ENCODE measurements at places on chromosomes 5 and 9. TPM values are rescaled to one million over a fixed set of nuclear protein-coding genes. Genes with fewer than 3 reads are reported as not detected.

DNA sequence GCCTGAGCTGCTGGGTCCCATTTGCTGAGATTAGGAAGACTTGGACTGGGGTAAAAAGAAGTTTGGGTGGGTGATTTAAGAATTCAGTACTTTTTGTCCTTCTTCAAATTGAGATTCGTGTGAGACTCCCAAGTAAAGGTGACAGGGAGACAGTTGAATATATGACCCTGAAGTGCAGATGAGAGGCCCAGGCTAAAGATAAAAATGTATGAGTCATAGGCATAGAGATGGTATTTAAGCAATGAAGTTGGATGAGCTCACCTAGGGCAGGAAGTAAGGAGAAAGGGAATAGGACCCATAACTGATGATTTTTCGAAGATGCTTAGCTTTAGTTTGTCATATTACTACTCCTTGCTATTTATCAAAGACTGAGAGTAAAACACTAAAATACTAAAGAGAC is 255.9 kb upstream of the ADRA1B start:
- no peak for DNase-seq

DNA sequence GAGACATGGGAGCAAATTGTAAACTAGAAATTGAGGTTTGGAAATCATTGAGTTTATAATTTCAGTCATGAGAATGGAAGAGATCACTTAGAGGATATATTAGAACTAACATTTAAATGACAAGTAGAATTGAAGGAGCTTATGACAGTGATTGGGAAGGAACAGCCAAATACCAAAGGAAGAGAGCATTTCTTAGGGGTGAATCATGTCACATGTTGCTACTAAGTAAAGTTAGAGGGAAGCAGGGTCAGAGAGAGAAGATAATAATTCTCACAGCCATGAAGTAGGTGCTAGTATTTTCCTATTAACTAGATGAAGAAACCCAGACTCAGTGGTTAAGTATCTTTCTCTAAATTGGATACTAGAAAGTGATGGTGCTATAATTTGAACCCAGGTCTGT is 59.3 kb downstream of the COMMD10 start:
- no peak for DNase-seq

DNA sequence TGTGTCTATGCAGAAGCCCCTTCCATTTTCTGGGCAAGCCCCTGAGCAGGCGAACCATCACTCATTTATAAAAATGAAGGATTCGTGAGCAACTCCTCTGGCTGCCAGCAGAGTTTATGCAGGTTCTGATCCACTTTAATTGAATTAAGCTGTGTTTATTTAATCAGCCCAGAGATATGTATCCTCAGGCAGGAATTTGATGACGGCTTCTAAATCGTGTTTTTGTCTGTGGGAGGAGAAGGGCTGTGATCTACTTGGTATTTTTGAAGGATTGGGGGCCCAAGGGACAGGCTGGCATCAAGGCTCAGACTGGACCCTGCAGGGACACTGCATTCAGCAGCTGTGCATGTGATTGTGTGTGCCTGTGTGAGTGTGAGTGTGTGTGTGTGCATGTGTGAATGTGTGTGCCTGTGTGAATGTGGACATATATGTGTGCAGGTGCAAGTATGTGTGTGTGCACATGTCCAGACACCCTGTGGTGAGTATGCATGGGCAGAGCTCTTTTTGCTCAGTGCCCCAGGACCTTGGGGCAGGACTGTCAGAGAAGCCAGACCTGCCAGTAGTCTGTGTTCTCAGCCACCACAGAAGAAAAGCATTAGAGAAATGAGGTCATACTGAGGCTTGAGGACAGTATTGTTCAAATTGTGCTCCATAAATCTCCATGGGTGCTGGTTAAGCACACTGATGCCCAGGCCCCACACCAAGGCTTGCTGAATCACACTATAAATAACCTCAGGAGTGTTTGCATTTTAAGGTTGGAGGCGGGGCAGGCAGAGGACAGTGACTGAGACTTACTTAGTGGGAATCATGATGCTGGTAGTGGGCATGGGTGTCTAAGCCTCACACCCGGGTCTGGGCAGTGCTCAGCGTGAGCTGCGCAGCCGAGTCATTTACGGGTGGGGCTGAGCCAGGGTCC is 164.0 kb downstream of the CARTPT start:
- DNase-seq, result no peak

DNA sequence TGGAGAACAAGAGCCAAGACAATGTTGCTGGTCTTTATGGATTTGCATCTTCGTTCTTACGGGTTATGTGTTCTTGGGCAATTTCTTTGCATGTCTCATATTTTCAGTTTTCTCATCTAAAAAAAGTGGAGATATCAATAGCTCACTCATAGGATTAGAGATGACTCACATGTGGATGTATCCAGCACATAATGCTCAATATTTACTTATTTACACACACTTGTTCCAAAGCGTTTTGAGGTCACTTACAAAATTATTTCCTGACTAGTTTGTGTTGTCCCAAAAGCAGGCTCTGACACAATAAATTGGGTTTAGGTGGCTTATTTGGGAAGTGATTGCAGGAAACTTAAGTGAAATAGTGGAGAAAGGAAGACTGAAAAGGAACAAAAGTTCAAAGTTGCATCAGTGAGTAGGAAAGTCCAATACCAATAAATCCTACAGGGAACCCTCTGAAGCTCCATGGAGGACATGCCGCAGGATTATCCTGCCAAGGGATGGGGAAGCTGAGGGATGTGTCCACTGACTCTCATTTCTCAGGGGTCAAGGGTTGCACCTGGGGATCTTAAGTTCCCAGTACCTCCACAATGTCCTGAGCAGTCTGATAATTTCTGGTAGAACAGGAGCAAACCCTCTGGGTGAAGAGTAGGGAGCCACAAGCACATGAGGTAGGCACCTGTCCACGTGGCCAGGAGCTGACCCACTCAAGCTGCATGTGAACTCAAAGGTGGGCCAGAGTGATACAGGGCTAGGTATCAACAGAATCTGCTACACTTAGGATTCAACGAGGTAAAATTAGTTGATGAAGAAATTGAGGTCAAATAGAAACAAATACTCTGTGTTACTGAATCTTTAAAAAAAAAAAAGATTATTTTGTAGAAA is 37.4 kb upstream of the SLC44A1 start:
- no peak for DNase-seq

- no peak for DNase-seq
These were observed 16.1 kb downstream of the GFI1B start for GRCh38 chr9:132994410-132995120.

GRCh38 chr9:137658781-137659180 is 40.0 kb downstream of the EHMT1 start:
- no peak for DNase-seq

DNA sequence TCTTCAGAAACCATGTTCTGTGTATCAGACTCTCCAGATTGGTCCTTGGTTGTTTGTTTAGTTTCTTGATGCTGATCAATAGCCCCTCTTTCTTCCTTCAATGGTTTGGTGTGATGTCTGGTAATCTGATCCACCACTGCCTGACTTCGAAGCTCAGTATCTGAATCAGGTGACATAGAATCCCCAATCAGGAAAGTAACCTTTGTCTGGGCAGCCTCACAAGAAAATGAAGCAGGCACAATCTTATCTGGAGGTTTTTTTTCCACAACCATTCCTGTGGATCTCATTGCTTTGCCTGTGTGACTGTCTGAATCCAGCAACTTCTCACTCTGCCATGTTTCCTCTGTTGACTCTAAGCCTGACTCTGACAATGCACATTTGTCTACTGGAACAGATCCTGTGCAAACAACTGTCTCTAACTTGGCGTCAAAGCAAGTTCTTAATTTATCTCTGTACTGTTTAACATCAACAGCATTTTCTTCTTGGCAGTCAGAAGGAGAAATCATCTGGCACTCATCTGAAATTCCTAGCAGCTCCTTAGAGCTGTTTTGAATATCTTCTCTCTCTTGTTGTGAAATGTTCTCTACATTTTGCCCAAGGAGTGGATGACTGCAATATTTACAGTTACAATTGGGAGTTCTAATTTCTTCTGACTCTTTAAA is 37.1 kb upstream of the RAPGEF6 start:
- DNase-seq, result no peak

GRCh38 chr5:35247648-35248034 is 17.4 kb upstream of the PRLR start:
- DNase-seq, result no peak

- DNase-seq, result no peak
These were observed 357.1 kb downstream of the CDH18 start for GRCh38 chr5:19630876-19631275.

- no peak for DNase-seq
These were observed 61.5 kb downstream of the UBE2QL1 start for GRCh38 chr5:6510132-6510531.

DNA sequence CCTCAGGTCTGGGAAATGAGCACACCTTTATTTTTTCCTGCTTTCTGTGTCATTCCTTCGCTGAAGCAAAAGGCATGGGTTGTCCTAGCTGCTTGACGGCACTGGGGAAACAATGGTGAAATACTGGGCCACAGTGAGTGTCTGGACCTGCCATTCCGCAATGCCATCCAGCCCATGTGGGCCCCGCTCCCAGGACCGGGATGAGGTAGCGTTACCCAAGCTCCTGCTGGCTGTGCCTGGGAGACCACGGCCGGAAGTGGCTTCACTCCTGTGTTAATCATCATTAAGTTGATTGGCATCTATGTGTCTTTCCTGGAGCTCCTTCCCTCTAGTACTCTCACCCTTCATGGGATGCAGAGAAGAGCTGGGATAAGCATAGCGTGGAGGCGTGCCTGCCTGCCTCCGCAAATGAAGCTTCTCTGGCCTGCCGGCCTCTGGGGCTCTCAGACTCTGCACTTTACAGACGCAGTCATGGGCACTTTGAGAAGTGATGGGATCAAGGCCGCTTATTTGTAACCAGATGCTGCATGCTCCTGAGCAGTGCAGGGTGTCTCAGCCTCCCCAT is 16.5 kb upstream of the SMIM32 start:
- no peak for DNase-seq

DNA sequence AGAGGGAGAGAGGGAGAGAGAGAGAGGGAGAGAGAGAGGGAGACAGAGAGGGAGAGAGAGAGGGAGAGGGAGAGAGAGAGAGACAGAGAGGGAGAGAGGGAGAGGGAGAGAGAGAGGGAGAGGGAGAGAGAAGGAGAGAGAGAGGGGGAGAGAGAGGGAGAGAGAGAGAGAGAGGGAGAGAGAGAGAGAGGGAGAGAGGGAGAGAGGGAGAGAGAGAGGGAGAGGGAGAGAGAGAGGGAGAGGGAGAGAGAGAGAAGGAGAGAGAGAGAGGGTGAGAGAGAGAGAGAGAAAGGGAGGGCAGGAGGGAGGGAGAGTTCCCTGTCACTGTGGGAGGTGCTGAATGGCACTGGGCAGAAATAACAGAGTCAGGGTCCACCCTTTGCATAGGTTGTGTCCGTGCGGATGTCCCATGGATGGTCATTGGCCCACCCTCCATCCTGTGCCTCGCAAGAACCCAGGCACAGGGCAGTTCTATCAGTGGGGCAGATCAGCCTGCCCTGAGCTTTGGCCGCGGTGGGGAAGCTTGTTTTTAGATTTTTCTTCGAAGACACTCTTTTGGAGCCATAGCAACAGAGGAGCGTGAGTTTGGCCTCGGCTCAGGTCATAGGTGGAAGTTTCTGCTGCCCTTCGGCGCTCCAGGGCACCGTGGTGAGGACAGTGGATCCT is 30.1 kb downstream of the ADAMTSL2 start:
- DNase-seq, result no peak

DNA sequence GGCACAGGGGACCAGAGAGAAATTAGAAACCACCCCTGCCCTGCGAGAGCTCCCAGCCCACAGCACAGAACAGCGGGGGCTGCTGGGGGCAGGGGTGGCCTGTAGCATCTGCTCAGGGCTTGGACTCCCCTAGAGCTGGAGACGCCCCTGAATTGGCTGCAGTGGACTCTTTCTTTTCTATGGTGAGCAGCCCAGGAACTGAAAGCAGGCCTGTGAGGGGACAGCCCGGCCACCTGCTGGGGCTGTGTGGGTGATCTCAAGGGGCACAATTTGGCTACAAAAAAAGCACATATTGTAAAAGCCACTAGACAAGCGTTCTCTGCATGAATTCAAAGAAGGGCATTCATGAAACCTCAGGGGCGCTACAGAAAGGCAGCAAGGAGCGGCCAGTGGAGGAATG is 57.5 kb upstream of the ICE1 start:
- no peak for DNase-seq

DNA sequence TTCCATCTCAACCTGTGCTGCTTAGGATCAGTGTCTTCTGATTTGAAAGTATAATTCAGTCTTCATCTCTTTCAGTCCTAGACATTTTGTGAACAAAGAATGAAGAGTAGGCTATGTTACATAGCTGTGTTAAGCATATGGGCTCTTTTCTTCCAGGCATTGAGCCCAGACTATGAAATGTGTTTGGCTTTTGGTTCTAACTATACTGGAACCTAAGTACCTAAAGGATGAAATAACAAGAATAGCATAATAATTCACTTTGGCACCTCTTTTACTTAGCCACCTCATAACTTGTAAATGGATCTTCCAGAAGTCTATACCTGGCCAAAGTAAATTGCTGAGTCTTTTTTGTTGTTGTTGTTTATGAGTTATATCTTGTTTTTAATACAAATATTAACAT is 71.4 kb downstream of the SLF1 start:
- no peak for DNase-seq

GRCh38 chr9:84169240-84169639 is 171.3 kb downstream of the SLC28A3 start:
- DNase-seq, result no peak

- DNase-seq, result no peak
These were observed 9.8 kb downstream of the CD274 start for GRCh38 chr9:5460157-5460556.

DNA sequence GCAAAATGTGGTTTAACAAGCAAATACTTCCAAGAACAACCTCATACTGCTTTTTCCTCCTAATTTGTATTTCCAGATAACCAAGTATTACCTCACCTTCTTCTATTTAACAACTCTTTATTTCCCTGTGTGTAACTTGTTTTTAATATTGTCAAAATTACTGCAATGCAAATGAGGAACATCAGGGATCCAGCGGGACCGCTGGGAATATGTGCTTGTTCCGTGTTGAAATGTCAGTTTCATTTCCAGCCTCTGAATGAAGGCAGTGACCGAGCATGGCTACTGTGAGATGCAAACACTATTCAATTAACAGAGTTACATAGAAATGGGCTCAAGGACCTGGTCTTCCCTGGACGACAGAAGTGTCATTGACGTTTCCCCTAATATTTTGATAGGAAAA is 110.8 kb upstream of the CTSL start:
- no peak for DNase-seq

DNA sequence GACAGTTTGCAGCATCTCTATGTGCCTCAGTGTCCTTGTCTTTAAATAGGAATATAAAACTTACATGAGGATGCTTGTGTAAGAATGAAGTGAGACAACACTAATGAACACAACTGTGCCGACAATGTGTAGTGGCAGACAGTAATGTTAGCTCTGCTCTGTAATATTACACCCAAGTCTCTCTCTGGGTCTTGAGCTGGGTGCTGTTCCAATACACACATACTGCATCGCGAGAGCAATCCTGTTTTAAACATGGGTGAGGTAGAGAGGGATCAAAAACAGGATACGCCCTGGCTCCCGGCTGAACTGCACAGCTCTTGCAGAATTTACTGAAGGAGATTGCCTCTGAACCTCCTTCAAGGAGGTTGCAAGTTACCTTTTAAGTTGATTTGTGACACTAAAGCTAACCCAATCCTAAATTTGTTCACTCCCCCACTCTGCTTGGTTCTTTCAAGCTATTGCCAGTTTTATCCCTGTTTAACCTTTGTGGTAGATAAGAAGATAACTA is 155.2 kb upstream of the ISL1 start:
- no peak for DNase-seq

Gene CYSRT1
- 4.3 TPM for total RNA-seq

Gene PKD2L2
- total RNA-seq, result not detected

Gene TMEM215
- not detected for total RNA-seq

All from HCT116 (cell line).